ENCODE measurements at places on chromosomes 1 and 21.

DNA sequence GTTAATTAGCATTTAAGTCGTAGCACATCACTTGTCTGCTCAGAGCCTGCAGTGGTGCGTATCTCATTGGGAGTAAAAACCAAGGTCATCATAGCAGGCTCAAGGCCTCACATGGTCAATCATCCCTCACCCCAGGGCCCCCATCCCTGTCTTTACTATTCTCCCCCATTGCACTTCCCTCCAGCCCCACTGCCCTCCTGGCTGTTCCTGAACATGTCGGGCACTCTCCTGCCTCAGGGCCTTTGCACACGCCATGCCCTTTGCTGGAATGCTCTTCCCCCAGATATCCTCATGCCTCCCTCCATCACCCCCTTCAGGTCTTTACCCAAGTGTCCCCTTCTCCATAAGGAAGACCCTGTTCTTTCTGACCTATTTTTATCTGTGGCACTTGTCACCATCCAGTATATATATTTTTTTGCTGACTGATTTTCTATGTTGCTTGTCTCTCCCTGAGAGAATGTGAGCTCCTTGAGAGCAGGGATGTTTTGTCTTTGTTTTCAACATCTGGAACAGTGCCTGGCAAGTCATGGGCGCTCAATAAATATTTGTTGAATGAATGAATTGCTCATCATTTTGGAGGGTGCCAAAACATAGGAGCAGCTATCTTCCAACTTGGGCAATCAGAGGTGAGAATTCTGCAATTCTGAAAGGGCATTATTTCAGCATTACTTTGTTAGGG, 74.1 kb upstream of the POU3F1 start:
- no peak for DNase-seq

DNA sequence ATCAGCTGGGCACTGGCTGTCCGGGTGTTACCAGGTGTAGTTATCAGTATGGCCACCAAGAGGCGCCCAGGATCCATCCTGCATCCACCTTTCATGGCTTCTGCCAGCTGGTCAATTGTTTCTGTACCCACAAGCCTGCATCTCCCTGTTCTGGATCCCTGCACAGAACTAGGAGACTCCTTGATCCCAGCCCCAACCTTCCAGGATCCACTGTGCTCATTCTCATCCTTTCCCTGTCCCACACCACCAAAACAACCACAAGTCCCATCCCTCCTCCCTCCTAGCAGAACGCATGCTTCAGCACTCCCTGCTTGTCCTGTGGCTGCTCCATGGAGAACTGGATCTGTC, 27.2 kb upstream of the FOXE3 start:
- peak; percentile 35 for DNase-seq

GRCh38 chr1:6454856-6455751, 10.9 kb downstream of the TNFRSF25 start:
- DNase-seq = no peak

DNA sequence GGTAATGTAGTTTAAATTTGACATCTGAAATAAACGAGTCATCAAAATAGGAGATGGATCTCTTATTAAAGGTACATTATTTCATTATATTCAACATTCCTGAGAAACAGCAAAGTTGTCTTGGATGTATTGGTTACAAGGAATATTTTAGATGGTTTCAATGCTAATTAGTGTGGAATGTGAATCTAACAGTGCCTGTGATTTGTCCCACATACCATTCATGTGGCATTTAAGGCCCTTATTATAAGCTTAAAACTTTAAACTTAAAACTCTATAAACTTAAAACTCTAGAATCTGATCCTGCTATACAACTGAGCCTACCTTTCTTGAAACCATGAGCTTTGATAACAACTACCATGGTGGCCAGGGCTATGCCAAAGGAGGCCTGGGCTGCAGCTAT, at the start of gene KRTAP22-1:
TSS of gene KRTAP22-1 (plus strand) at position 301 of the 400 bp plus-strand sequence.
- DNase-seq = no peak

GRCh38 chr21:34200288-34200905, 127.0 kb downstream of the MRPS6 start:
- no peak for DNase-seq

DNA sequence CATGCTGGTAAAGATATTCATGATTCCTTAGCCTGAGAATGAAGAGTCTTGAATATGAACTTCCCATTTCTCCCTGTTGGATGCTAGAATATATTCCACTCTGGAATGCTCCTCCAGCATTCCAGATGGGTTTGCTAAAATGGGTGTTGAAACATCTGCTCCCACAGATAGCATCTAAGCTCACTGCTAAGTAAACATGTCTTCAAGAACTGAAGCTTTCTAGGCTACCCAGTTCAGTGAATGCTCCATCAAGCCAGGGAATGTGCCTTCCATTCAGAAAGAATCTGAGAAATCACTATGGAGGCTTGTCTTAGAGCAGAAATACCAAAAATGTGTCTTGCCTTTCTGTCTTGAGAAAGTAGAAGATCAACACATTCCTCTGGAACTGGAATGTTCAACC, 81.1 kb downstream of the TNFSF18 start:
- no peak for DNase-seq

DNA sequence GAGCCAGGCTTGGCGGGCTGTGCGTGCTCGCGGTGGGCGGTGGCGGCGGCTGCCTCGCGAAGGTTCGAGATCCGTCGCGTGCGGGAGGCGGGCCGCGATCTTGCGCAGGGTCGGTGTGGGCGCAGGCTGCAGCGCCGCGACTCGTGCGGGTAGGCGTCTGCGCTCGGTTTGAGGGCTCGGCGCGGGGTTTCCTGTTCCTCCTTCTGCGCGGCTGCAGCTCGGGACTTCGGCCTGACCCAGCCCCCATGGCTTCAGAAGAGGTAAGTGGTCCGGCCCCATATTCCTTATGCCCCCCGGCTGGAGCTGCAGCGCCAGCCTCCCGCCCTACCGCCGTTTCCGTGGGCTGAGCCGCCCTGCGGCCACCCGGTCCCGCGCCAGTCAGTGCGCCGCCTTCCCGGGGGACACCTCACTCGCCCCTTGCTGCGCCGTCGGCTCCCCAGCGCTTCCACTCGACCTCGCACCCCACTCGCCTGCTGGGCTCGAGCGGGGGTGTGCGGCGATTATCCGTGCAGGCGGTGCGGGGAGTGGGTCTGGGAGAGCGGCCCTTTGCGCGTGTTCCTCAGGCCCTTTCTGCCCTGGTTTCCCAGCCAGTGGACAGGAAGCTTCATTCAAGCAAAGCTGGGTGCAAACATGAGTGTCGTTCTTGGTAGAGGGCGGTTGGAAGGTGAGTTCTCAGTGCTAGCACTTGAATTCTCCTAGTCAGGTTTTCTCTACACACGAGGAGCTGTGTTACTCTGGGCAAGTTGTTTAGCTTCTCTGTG, at the start of gene CACYBP:
TSS of gene CACYBP (plus strand) at position 12 of the 761 bp plus-strand sequence. CDS start at position 246, 234 bp downstream.
- peak; percentile 56 for DNase-seq

DNA sequence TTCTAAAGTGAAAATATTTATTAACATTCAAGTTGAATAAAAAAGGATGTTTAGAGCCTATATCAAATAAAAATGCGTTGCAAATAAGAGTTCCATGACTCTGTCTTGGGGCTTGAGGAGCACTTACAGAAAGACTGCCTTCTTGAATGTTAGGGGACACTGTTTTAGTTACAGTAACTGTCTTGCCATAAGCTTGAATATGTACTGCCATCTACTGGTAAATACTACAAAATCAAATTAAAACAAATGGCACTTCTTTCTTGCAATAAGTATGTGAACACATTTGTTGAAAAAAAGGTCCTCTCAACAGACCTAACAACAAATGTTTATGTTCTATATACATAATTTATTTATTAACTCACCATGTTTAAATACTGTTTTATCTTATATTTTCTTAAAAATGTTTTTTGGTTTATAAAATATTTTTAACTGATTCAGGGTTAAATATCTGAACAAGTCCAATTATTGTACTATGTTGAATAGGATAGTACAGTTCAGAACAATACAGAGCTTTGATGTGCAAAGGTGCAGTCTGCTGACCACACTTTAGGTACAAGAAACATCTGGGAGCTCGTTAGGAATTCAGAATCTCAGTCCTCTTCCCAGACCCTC, 199.5 kb downstream of the LRRIQ3 start:
- DNase-seq = peak; percentile 72

- peak; percentile 28 for DNase-seq
These were observed 551 bp downstream of the ZRANB2 start for GRCh38 chr1:71080230-71080738.

GRCh38 chr1:162003830-162004215, 19.8 kb downstream of the OLFML2B start:
- peak; percentile 9 for DNase-seq
